ENCODE measurements at places on chromosomes 4 and X.

DNA sequence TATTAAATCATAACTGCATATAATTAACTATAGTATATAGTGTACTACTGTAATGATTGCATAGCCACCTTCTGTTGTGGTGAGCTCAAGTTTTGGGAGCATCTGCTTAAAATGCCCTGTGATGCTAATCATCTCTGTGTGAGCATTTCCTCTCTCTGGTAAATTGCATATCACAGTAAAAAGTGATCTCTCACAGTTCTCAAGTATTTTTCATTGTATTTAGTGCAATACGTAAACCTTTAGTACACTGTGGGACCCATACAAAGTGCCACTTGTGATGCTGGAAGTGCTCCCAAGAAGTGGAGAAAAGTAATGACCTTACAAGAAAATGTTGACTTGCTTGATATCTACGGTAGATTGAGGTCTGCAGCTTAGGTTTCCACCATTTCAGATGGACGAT is 82.0 kb downstream of the WWC2 start:
- no peak for DNase-seq

GRCh38 chrX:49767236-49767635 is 61.9 kb upstream of the PAGE4 start:
- no peak for DNase-seq

GRCh38 chrX:130827648-130828047 is 75.4 kb downstream of the ENOX2 start:
- no peak for DNase-seq

DNA sequence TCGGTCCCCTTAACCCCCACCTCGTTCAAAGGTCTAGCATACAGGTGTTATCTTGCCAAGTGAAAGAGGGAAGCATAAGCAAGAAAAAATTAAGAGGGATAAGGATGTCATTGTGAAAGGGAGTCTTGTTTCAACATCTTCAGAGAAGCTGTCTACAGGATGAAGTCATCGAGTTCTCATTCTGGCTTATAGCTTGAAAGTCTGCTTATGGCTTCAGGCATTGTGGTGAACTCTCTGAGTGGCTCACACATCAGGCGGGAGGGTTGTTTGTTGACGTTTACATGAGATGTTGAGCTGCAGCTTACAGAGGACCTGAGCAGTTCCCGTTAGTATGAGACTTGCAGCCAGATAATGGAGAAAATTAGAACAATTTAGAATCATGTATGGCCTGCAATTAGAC is 16.6 kb downstream of the MAGEA9B start:
- DNase-seq: peak; percentile 15

All from BJ (cell line).